ENCODE measurements at places on chromosomes 16 and 17.

DNA sequence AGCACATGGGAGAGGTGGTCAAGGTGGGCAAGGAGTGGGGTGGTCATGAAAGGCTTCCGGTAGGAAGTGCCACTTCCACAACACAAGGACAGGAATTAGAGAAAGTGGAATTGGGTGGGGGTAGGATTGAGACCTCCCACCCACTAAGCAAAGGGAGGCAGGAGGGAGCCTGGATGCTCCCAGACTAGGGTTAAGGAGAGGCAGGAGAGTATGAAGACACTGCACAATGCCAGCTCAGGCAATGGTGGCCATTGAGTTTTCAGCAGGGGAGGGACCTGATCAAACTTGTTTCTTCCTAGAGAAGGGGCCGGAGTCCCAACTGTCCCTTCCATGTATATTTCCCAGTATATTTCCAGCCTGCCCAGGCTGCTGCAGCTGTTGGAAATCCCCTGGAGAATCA is 3.1 kb upstream of the RAB11FIP4 start:
- no peak for DNase-seq

DNA sequence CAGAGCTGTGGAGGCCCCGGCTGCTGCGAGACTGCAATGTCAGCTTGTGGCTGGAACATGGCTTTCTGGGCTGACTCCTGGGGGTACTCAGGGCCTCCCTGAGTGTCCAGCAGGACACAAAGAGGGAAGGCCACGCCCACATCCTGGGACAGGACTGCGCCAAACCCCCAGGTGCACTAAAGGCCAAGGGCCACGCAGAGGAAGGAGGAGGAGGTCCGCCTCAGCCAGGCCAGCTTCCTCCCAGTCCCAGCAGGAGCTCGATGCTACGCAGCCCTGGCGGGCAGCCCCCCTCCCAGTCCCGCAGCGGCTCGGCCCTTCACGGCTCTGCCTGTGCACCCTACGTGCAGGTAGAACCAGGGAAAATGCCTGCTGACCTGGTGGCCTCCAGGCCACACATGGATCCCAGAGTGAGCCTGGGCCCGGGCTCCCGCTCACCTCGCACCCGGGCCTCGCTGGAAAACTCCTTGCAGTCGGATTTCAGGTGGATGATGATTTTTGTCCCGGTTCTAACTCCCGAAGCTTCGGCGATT is 21.2 kb downstream of the DNASE1 start:
- DNase-seq, result no peak

GRCh38 chr16:50251375-50252081 is 14.8 kb upstream of the ADCY7 start:
- DNase-seq, result no peak

GRCh38 chr16:88347656-88348376 is 34.9 kb upstream of the ZNF469 start:
- DNase-seq, result no peak

GRCh38 chr16:69329369-69330285 is 761 bp downstream of the PDF start:
- no peak for DNase-seq

DNA sequence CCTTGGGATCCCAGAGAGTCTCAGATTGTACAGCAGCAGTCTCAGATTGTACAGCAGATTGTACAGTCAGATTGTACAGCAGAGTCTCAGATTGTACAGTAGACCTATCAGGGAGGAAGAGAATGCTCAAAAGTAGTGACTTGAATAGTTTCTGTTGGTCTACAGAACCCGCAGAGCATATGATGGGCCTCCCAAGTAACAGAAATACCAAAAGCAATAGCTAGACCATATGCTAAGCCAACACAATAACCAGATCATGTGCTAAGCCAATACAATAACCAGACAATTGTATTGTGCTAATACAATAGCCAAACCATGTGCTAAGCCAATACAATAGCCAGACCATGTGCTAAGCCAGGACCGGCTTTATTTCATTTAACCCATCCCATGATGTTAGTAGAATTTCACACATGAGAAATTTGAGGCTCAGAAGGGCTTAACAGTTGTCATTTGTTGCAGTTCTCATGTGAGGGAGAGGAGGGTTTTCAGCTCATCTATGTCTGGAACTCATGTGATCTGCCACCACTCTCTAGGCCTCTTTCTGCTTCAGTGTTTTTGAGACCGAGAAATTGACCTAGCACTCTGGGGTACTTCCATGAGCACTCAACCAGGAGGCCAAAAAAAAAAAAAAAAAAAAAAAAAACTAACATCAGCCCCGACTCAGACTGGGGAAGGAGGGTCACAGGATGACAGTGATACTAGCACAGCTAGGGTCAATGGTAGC is 144.0 kb downstream of the SOX9 start:
- no peak for DNase-seq
